Activated gamma-delta T cell treated with anti-CD3 and anti-CD28 coated beads, Interleukin-2, amount 50 U/mL, for 16 hours (primary cell): ENCODE measurements at places on chromosomes 11 and 22.

- no peak for DNase-seq
Observed at GRCh38 chr22:29268511-29269229, 602 bp downstream of the EWSR1 start.

GRCh38 chr11:128734103-128734831, 40.4 kb downstream of the FLI1 start:
- DNase-seq = no peak

DNA sequence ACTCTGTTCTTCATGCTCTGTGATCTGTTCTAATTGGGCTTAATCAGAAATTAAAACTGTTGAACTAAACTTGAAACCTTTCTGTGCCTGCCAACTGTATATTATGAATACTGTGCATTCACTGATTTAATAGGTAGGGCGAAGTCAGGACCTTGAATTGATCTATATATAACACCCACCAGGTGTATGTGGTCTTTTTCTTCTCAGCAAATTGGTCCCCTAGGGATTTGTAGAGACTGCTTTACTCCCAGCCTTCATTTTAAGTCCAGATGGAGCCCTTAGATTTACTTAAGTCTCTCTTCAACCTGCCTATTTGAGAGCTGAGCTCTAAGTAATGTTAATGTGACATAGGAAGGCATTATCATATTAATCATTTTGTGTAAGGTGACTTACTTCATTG, 257.5 kb downstream of the TMEM135 start:
- DNase-seq = no peak

GRCh38 chr22:44731357-44731970, 20.9 kb upstream of the ARHGAP8 start:
- DNase-seq = no peak

- no peak for DNase-seq
Observed at GRCh38 chr11:32448232-32448631, 12.9 kb upstream of the WT1 start.

GRCh38 chr11:353179-353873, 16.0 kb upstream of the B4GALNT4 start:
- no peak for DNase-seq

DNA sequence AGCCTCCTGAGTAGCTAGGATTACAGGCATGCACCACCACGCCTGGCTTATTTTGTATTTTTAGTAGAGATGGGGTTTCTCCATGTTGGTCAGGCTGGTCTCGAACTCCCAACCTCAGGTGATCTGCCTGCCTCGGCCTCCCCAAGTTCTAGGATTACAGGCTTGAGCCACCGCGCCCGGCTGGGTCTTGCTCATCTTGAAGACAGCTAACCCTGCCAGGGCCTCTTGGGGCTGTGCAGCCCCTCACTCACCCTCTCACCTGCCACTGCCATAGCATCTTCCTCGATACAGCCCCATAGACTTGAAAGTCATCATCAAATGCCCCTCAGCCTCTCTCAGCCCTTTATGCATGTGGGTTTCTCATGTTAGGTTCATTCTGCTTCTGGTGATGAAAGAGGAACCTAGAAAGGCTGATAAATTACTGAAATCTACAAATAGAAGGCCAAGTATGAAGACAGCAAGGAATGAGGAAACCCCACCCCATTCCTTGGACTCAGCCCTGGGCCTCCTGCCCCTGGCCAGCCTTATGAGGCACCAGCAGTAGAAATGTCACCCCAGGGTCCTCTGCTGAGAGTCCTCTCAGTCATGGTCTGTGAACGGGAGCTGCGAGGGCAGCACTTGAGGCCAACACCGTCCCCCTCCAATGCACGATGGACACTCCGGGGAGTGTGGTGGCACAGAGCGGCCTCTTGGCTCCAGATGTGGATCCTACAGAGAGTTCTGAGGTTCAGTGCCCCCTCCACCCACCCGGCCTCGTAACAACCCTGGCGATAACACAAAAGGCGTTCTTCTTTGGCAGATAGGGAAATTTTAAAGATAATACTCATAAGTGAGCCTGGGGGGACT, 24.8 kb downstream of the SCGB1A1 start:
- no peak for DNase-seq

DNA sequence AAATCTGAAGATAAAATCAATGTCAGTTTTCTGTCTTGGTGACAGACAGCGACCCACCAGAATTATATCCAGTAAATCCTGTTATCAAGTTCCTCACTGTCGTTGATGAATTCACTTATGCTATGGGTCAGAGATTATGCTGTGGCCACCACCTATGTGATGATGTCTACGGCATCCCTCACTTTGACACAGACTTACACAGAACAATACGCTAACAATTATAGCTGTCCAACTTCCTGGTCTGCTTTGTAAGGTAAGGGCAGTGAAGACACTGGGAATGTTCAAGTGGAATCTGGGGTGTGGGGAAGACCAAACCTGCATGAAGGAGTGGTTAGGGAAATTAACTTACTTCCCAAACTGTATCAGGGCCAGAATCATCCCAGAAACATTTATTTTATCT, 19.3 kb upstream of the PAX6 start:
- DNase-seq = no peak

DNA sequence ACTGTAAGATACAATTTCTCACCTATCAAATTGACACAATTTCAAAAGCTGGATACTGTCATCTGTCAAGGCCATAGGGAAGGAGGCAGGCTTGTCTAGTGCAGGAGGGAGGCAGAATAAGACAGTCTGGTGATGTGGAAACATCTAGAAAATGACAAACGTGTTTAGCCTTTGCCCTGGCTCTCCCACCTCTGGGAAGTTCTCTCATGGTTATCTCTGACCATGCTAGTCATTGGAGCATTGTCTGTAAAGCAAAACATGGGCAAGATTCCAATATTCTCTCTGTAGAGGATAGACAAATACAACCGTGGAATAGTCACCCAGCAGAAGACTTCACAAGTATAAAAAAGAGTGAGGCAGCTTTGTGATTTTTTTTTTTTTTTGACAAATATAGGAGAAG, 9.1 kb upstream of the SERHL2 start:
- no peak for DNase-seq

DNA sequence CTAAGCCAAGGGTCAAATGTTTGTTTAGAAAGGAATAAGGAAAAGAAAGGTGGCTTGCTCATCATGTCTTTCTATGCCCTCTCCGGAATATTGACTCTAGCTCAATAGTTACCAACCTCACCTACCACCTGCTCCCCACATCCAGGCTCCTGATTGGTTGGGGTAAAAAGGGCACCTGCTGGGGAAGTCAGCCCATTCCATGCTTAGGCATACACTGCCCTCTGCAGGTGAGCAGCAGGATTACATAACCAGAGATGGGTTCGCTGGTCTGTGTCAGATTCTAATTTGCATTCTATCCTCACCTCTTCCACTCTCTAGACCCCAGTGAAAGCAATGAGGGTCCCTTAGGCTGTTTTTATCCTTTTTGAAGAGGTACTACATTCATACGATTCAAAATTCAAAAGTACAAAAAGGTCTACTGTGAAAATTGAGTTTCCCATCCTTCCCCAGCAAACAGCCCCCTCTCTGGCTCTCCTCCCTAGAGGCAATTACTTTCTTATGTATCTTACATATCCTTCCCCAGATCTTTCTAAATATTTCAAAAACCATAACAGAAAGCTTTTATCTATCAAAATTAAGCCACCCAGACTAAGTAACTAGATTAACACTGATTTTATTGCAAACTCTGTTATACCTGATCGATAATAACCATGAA, 98.0 kb upstream of the ASPHD2 start:
- DNase-seq = peak; percentile 14

GRCh38 chr11:68463714-68464113, 3.2 kb downstream of the PPP6R3 start:
- no peak for DNase-seq

- no peak for DNase-seq
Observed at GRCh38 chr22:45934659-45935341, 42.2 kb downstream of the WNT7B start.

- DNase-seq = no peak
Observed at GRCh38 chr11:117523680-117524079, 196.0 kb downstream of the CEP164 start.

- DNase-seq = peak; percentile 53
Observed at GRCh38 chr11:3091846-3092602, 34.8 kb upstream of the CARS1 start.

GRCh38 chr22:22125028-22125578, 119.5 kb upstream of the VPREB1 start:
- no peak for DNase-seq

DNA sequence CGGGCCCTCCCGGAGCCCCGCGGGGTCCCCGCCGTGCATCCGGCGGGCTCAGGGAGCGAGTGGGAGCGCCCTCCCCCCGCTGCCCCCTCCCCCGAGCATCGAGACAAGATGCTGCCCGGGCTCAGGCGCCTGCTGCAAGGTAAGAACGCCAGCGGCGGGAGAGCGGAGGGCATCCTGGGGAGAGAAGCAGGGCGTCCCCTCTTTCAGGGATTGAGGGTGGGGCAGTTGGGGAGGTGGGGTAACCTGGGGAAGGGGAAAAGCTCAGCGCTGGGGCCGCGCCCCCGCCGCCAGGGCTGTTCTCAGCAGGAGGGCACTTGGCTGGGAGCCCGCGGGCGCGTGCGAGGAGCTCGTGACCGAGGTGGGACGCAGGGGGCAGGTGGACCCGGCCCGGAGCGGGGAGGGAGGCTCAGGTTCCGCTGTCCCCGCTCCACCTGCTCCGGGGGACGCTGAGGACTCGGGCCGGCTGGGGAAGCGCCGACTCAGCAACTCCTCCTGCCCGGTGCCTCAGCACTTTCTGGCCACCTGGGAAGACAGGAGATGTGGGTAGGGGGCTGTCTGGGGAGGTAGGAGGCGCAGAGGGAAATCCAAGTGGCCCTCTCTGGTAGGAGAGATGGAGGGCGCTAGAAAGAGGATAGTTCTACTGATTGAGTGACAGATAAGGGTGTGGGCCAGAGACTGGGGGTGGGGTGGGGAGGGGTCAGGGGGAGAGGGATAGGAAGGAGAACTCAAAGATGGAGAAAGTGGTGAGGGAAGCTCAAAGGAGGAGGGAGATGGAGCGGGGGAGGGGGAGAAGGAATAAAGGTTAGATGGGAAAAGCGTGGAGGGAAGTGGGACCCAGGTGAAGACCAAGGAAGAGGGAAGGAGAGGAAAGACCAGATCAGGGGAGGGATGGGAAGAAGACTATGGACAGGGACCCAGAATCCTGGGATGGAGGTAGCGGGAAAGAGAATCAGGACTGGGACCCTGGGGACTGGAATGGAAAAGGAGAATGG, 726 bp downstream of the RTN4RL2 start:
- DNase-seq = no peak

DNA sequence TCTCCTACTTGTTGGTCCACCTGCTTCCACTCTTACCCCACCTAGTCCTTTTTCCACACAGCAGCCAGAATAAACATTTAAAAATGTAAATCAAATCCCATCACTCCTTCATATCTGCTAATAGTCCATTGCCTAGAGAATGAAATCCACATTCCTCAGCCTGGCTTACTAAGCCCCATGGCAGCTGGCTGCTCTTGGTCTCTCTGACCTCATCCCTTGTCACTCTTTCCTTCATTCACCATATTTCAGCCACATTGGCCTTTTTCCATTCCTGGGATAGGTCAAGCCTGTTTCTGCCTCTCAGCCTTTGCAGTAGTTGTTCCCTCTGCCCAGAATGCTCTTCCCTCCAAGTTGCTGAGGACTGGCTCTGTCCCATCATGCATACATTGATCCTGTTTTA, 512.8 kb downstream of the INSC start:
- DNase-seq = no peak

DNA sequence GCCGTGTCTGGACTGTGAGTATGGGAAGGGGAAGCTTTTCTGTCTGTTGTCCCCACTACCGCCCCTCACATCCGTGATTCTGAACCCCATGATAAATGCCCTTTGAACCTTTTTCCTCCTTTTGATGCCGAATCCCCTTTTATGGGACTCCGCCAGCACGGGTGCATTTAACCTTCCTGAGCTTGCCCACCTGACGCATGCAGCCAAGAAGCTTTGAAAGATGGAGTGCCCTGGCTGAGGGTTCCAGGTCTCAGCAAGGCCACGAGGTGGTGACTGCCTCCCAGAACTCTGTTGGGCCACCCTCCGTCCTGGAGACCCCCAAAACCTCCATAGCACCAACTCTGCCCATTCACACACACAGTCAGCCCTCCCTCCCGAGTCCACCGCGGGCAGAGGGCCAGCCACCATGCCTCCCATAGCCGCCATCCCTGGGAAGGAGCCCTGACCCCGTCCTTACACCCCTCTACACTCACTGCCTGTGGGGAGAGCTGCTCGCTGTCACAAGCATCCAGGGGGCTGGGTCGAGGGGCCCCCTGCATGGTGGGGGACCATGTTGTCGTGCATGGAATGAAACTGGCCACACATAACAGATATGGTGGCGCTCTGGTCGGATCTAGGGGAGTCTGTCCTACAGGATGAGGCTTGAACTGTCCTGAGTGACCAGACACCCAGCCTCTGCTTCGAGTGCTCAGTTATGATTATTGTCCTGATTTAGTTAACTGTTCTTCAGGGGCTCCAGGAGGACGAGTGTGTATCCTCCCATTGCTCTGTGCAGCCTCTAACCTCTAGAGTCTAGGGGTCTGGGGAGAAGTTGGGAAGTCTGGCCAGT, 822 bp upstream of the COMT start:
- DNase-seq = no peak

- no peak for DNase-seq
Observed at GRCh38 chr22:30294066-30294465, 4.8 kb upstream of the CASTOR1 start.

DNA sequence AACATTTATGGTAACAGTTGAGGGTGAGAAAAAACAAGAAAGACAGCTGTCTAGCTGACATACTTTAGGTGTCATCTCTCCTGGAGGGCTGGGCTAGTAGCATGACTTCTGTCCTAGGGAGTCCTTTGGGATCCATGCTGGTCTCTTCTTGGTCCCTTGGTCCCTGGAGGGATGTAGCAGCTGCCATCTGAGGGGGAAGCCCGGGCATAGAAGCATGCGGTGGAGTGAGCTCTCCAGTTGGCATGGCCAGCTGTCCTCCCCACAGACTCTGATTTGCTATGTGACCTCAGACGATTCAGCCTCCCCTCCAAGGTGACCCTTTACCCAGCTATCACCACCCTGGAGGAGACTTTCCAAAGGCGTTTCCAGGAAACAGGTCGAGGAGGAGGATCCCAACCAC, 28.7 kb downstream of the POU2F3 start:
- DNase-seq = no peak

DNA sequence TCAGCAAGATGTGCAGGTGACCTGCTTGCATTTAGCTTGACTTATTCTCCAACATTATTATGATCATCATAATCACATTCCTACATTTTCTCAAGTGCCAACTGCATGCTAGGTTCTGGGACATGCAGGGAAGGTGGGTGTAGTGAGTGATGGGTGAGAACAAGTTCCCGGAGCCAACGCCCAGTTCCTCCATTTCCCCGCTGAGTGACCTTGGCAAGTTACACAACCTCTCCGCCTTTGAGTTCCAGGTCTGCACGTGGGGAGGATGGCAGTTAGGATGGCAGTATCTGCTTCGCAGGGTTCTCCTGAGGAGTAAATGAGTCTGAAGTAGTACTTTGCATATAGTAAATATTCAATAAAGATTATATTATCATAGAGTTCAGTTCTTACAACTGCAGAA, 140.3 kb downstream of the GRIK4 start:
- no peak for DNase-seq

- DNase-seq = no peak
Observed at GRCh38 chr11:2516276-2517015, 71.6 kb downstream of the KCNQ1 start.

GRCh38 chr11:23846902-23847422, 649.9 kb upstream of the LUZP2 start:
- no peak for DNase-seq
